Activated CD4-positive, alpha-beta T cell treated with anti-CD3 and anti-CD28 coated beads, Interleukin-2, amount 10 ng/mL, durations not matched to agents 24 days and 14 days (primary cell): ENCODE measurements at places on chromosomes 4 and X.

DNA sequence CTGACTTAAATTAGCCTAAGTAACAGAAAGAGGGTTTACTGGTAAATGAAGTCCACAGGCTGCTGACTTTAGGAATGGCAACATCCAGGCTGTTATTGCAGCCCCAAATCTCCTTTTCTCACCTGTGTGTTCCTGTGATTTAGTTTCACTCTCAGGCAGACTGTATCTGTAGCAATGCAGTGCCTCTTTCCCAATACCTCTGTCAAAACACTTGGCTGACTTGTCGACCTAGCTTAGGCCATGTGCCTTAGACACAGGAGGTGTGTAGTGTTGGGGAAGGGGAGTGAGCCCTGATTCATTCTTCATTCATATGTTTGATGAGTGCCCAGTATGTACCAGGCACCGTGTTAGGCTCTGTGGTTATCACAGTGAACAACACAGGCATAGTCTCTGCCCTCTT is 46.9 kb downstream of the JADE3 start:
- no peak for DNase-seq

DNA sequence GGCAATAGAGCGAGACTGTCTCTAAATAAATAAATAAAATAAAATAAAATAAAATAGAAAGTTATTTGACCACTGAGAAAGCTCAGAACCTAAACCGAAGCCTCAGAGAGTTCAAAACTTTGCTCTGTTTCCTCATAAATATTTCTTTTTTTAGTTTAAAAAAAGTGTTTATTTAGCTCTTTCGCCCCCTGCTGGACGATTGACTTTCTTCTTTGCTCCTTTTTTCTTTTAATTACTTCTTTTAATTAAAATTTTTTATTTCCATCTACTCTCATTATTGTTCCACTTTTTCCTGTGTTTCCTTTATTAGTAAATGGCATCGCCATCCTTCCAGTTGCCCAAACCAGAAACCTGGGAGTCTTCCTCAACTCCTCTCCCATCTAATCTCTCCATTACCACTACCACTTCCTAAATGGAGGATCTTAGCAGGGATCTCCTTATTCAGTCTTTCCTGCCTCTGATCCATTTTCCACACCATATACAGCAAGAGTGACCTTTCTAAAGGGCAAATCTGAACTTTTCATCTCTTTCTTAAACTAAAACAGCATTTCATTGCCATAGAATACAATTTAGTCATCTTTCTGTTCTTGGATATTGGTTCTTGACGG is 728 bp upstream of the IL13RA2 start:
- no peak for DNase-seq

- DNase-seq, result no peak
Observed at GRCh38 chrX:38661561-38661960, 100.2 kb downstream of the TSPAN7 start.

DNA sequence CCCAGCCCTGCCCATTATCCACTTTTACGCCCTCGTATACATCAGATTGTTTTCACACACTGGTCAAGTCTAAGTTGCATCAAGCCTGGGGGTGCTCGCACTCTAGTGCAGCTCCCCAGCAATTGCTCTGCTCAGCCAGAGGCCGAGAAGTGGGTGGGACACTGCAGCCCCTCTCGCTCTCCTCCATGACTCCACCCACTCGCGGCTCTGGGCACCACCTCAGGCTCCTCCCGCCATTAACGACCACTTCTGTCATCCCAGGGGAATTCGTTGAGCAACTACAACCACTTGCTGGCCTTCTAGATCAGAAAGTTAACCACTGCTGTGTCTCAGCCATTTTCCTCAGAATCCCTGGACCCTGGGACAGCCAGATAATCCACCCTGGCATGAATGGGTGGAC is 53.6 kb downstream of the ETNPPL start:
- DNase-seq, result no peak
